ENCODE measurements at places on chromosomes 11 and 22.

DNA sequence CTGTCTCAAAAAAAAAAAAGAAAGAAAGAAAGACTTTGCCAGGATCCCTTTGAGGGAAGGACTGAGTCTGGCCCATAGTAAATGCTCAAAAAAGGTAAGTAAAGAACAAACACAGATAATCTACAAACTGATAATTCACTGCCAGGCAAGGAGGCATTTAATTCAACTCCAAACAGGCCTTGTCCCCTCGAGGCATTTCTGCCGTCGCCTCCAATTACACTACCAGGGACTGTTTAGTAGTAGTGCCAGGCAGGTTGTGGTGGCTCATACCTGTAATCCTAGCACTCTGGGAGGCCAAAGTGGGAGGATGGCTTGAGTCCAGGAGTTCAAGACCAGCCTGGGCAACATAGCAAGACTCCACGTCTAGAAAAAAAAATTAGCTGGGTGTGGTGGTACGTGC lies 43.7 kb downstream of the PC start:
- no peak for DNase-seq

- DNase-seq: no peak
These were observed 6.7 kb downstream of the ETS1 start for GRCh38 chr11:128580612-128581011.

GRCh38 chr22:48097723-48098122 lies 1335.3 kb downstream of the TBC1D22A start:
- DNase-seq: no peak

DNA sequence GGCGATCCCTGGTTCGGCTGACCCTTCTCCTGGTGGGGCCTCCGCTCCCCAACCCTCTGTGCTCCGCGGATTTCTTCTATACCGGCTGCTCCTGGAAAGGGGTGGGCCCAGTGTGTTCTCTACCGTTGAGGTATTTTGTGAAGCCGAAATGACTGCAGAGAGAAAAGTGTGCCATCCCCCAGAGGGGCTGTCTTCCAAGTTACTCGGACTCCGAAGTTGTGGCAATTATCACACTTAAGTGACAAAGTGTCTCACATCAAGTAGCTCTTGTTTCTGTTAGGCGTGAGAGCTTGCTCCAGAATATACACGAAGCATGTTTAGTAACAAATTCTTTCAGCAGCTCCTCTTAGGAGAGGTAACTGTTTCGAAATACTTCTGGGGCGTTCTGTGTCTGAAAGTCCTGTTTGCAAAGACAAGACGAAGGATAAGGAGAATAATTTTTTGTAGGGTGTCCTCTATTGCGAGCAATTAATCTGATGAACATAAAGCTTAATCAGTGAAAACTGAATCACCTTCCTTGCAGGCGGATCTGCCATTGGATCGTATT lies 434 bp downstream of the XPNPEP3 start:
- DNase-seq: no peak

DNA sequence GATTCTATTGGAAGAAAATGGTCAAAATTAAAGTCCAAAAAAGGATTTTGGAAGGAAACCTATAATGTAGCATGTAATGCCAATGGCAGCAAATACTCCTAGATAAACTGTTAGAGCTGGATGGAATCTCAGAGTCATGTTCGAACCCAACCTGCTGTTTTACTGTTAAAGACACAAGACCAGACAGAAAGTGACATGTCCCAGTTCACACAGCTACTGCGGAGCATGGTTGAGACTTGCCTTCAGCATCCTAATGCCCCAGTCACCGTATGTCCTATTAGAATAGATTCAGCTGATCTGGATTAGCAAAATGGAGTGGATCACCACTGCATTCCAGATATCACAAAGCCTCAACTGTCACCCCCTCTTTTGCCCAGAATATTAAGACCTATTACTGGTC lies 14.9 kb downstream of the PISD start:
- no peak for DNase-seq

DNA sequence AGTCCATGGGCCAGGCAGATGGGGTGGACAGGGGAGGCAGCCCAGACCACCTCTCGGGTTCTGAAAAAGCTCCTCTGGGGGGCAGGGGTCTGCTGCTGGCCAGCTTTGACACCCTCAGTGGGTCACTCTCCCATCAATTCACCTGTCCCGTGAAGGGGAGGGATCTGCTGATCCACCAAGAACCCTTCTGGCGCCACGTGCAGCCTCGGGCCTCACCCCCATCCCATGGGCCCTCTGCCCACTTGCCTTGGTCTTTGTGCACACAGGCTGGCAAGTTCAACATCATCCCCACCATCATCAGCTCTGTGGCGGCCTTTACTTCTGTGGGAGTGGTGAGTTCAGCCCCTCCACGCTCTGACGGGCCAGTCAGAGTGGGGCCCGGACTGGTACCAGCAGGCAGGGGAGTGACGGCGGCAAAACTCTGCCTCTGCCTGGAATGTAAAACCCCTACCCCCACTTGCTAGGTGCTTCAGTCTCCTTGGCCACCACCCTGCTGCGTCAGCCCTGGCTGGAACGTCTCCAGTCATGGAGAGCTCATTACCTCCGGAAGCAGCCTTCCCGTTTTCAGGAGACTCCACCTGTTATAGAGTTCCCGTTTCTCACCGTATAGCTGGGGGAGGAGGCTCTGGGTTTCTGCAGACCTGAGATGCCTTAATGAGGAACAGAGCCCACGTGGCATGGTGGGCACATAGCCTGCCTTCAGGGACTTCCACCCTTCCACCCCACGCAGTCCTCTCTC lies 12.7 kb downstream of the PRG3 start:
- DNase-seq: peak; percentile 13

DNA sequence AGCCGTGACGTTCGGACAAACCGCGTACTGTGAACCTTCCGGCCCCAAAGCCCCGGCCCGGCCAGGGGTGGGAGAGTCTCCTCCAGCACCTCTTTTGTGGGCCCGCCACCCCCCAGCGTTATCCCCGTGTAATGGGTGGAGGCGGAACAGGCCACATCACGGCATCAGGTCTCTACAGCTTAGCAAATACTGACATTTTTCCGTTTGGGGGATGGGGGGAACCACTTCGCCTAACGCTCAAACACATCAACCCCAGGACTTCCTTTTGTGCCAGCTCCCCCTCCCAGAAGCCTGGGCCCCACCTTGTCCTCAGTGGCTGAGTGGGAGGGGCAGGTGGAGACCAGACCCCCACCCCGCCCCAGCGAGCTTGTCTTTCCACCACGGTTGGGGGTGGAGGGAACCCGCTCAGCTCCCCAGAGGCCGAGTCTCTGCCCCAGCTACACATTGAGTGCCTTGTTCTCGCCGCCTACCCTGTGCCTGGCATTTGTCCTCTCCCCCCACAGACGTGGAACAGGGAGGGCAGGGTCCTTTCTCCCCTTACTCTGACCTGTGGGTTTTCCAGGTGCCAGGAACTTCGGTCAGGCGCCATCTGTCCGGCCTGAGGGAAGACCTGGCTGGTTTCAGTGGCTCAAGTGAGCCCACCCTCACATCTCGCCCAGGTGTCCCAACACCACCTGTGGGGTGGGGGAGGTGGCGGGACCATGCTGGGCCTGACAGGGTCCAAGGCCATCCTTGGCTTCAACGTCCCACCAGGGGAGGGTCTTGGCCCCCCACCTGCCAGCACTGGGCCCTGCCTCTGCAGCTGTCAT lies 29.6 kb downstream of the SBF1 start:
- DNase-seq: no peak

DNA sequence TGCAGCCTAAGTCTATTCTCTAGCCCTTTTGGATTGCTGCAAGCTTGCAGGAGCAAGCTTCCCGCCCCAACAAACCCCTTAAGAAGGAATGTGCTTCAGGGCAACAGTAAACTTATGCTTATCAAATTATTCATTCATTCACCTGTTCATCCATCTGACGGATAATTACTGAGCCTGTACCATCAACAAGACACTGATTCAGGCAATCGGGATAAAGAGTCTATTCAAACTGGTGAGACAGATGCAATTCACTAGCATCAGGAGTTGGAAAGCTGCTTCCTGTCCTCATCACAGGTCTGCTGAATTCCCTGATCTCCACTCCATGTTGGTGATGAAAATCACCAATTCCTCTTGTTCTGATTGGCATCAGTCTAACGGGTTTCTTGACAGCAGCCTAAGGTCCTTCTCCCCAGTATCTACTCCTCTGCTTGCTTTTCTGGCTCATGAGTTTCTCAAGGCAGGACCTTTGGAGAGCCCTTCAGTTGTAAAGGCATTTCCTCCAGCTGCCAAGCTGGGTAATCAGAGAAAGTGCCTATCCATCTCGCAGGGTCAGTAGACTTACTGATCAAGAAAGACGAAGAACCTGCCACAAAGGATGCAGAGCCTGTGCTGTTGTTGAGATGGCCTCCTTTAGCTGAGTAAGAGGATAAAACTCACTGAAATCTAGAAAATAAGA lies 429.0 kb upstream of the SYN3 start:
- no peak for DNase-seq

- DNase-seq: no peak
These were observed 4.6 kb downstream of the CARD10 start for GRCh38 chr22:37514526-37515051.
